Activated naive CD8-positive, alpha-beta T cell treated with anti-CD3 and anti-CD28 coated beads, Interleukin-2, amount 50 U/mL, for 16 hours (primary cell): ENCODE measurements at places on chromosomes 2 and 18.
A peak's percentile ranks its signal among the peaks of the same experiment; 100 is the strongest.

GRCh38 chr2:63861220-63861822 lies 19.6 kb downstream of the UGP2 start:
- DNase-seq: peak; percentile 13

- DNase-seq: no peak
Observed at GRCh38 chr2:239692362-239692851, 291.6 kb upstream of the HDAC4 start.

- no peak for DNase-seq
Observed at GRCh38 chr18:2981212-2981728, 31.7 kb downstream of the LPIN2 start.

DNA sequence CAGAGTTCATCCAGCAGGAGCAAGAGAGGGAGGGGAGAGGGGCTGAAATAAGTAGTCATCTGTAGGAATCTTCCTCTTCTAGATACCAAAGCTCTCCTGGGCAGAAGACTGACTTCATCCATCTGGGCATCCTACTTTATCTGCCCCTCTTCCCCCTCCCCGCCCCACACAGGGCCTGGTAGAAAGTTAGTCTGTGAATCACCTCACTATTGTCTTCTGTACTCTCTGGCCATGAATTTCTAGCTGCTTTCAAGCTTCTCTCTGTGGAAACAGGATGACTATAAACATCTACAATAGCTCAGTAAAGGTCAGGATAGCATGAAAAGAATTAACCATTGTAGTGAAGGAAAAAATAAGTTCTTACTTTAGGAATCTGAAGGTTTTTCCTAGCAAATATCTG lies 47.7 kb upstream of the RNU4ATAC start:
- DNase-seq: no peak

DNA sequence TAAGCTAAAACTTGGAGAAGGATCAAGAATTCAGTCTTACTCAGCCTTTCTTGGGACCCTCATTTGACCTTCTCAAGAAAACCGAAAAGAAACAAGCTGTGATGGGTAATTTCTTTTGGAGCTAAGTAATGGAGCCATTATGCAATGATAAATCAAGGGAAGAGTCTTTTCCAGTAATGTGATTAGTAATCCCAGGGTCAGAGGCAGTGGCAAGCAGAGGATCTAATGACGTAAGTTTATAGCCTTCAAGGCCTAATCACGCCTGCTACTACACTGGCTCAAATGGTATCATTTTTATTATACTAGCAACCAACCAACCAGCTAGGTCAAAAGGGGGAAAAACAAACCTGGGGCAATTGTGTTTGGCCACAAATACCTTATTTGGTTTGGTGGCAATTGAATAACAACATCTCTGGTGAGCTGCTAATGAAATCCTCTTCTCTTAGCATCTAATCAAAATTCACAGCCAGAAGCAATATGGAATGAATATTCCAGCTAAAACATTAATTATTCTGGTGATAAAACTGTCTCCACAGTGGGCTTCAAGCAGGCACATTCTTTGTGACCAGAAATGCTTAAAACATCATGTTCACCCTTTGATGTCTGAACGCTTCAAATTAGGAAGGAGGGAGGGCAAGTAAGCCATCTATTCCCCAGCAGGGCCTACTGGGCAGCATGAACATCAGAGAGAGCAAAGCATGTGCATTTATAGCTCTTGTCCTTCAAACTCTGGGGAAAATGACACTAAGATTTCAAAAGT lies 114.9 kb upstream of the SULT1C3 start:
- DNase-seq: no peak

DNA sequence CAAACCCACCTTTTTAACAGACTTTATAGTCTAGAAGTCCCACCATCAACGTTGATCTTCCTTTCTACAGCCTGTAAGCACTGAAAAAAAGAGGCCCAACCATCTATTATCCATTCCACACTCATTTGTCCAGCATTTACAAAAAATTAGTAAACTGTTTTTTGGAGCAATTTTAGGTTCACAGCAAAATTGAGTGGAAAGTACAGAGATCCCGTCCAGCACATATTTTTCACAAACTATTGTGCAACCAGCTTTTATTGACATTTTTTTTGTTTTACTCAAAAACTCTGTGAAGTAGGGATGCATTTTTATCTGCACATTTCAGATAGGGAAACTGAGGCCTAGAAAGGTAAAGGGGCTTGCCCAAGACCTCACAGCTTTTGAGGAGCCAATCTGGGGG lies 68.6 kb downstream of the TNP1 start:
- no peak for DNase-seq

- DNase-seq: no peak
Observed at GRCh38 chr2:12701786-12702167, 15.0 kb upstream of the TRIB2 start.

GRCh38 chr2:108414256-108414876 lies 34.6 kb upstream of the GCC2 start:
- no peak for DNase-seq
